CD4-positive, alpha-beta T cell treated with Interleukin-10 for 1 hour (primary cell): ENCODE measurements at places on chromosomes 11 and 22.
A peak's percentile ranks its signal among the peaks of the same experiment; 100 is the strongest.

DNA sequence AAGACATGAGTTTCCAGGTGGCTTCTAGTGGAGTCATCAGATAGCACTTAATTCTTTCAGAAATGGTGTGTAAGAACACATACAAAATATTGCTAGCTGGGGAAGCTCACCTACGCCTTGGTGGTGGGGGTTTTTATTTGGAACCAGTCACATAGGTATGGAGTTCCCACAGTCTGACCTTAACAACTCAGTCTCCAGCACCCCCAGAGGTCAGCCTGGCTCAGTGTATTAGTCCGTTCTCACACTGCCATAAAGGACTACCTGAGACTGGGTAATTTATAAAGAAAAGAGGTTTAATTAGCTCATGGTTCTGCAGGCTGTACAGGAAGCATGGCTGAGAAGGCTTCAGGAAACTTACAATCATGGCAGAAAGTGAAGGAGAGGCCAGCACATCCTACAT lies 317.5 kb upstream of the ZC3H12C start:
- DNase-seq, result no peak

- DNase-seq, result no peak
These were observed 23.2 kb downstream of the NF2 start for GRCh38 chr22:29626497-29627195.

DNA sequence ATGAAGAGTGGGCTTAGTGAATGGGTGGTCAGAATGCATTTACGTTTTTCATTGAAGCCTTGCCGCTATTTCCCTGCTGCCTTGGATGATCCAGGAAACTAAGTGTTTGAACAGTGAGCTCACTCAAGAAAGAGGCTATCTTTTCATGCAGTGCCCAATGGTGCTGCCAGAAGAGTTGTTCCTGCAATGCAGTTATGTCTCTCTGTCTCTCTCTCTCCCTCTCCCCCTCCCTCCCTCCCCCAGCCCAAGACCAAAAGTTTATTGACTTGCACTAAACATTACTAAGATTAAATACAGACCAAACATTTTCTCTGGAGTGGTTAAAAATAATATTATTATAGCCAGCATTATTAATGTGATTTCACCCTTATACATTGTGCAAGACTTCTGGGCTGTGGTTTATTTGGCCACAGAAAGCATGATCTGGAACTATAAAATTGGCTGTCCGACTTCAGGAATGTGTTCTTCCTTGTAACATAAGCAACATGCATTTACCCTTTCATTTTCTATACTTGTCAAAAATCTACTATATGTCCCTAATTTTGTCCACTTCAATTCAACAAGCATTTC lies 6.6 kb upstream of the FUT4 start:
- DNase-seq, result no peak

DNA sequence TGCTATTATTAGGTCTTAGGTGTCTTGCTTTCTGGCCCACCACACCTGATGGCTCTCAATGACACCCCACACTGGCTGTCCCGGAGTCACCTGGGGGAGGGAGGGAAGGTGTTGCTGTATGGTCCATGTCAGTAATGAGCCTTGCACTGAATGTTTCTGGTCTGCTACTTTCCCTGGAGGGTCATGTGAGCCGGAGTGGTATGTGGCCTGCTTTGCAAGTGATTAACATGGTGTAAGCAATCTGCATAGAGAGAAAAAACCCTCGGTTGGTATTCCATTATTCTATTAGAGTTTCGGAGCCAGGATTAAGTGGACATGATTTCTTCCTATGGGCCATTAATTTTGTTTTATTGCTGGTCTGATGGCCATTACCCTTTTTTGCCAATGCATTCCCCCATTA lies 63.9 kb downstream of the PKNOX2 start:
- DNase-seq, result no peak

- peak; percentile 84 for DNase-seq
These were observed at the start of gene RNF214 for GRCh38 chr11:117232092-117232878. TSS of gene RNF214 (plus strand) at chr11:117232671. CDS start at chr11:117234273, 1,602 bp downstream.

GRCh38 chr11:47586098-47586855 lies at the start of gene FAM180B:
TSS of gene FAM180B (plus strand) at chr11:47586678. CDS start at chr11:47586769, 91 bp downstream.
- DNase-seq, result no peak

- no peak for DNase-seq
These were observed 305.0 kb downstream of the INSC start for GRCh38 chr11:15419696-15420095.

DNA sequence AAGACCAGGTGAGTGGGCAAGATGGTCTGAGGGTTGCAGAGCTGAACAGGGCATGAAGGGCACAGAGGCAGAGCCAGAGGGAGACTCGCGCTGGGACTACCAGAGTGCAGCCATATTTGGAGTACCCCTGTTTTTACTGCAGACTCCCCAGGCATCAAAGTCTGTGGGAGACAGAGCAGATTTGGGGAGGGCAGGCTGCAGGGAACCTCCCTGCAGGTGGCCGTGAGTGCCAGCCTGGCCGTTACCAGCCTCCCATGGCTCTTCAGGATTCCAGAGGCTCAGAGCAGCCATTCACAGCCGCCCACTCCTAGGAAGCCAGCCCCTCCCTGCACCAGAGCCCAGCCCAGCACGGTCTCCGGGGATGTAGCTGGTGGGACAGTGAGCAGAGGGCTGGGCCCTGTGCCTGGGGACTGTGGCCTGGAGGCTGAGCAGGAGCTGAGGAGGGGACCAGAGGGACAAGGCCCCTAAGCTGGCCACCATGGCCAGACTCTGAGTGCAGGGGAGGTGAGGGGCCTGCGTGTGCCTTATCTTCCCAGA lies at the start of gene SEPTIN3:
Gene SEPTIN3, plus strand, starts transcription at position 334 of the 537 bp plus-strand sequence. CDS start 2,050 bp downstream, outside the sequence.
- DNase-seq, result no peak

DNA sequence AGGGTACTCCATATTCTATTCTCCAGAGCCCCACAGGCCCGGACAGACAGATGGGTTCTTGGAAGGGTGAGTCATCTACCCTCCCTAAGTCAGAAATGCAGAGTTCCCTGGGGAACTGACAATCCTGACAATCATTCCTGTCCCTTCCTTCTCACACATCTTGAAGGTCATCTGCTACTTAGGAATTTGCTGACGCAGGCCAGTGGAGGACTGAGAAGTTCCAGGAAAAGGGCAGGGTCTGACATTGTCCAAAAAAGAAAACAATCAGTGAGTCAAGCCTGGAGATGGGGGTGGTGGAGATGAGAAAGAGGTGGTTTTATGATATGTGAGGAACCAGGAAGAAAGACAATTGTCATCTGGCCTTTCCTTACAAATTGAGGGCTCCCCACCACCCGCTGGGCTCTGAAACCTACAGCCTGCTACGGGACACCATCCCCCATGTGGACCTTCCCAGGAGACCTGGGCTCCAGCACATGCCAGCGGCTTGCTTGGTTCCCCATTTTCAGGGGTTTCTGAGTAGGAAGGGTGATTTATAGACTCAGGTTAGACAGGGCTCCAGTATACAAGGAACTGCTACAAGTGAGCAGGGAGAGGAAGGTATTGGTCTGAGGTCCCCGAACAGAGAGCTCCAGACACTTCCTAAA lies 12.9 kb downstream of the CD59 start:
- DNase-seq, result no peak

DNA sequence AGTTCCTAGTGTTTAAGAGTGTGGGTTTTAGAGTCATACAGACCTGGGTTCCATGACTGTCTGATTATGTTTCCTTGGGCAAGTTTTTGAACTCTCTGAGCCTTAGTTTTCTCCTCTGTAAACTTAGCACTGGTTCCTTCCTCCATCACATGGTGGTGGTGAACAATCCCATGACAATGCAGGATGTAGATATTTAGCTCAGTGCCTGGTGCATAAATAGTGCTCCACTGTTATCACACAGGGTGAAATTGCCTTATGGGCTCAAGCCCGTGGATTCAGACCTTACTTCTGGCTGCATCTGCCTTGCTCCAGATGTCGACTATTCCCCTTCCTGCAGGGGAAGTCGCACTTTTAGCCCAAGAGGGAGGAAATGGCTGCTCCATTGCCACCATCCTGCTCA lies 62.7 kb downstream of the LDLRAD3 start:
- DNase-seq, result no peak

DNA sequence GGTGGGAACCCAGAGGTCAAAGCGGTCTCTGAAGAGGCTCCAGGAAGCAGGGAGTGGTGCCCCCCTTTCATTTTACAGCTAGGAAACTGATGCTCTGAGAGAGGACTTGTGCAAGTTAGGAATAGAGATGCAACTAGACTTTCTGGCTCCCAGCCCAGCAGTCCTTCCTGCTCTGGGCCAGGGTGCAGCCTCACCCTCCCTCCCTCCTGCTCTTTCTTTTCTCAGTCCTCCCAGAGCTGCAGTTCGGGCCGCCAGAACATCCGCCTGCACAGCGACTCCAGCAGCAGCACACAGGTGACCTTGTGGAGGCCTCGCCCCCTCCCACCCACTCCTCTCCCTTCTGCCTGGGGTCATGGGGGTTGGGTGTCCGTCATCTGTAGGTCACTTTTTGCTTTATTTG lies 51.5 kb downstream of the LHFPL7 start:
- DNase-seq, result no peak

DNA sequence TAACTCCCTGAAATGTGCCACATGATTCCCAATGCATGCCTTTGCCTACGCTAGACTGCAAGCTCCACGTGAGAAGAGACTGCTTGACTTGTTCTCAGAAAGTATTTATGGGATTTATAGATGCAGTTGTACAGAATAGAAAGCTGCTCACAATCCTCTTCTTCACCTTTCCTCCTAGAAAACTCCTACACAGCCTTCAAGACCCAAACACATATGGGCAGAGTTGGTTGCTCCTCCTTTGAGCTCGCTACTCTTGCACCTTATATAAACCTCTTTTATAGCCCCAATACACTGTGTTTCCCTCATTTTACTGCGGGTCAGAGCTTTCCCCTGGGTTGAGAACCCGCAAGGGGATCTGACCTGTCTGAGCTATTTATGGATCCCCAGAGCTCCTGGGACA lies 16.4 kb downstream of the C1QTNF6 start:
- DNase-seq, result no peak

- no peak for DNase-seq
These were observed 26.2 kb downstream of the MPPED1 start for GRCh38 chr22:43437871-43438475.

- DNase-seq, result no peak
These were observed 57.6 kb upstream of the NECTIN1 start for GRCh38 chr11:119786431-119787073.

- DNase-seq, result peak; percentile 39
These were observed 420 bp upstream of the TRIM44 start for GRCh38 chr11:35662061-35662648.

- DNase-seq, result no peak
These were observed 99.0 kb upstream of the HSD17B12 start for GRCh38 chr11:43581370-43582023.

DNA sequence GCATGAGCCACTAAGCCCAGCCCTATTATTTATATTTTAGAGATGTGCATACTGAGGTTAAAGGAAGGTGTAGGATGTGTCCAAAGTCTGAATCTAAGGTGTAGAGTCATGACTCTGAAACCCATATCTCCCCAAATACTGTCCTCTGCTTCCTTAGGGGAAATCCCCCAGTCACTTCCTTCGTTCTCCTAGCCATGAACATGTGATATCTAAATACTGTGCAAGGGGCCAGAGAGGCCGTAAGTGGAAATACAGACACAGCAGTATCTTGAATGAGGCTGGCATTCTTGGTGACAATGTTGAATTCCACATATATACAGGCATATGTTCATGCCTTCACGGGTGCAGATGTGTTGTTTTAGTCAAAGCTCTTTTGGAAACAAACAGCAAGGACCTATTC lies 21.3 kb upstream of the PATZ1 start:
- no peak for DNase-seq

GRCh38 chr11:76803023-76803422 lies 19.9 kb downstream of the TSKU start:
- DNase-seq, result no peak

GRCh38 chr11:112223754-112224532 lies 2.3 kb upstream of the PTS start:
- no peak for DNase-seq

DNA sequence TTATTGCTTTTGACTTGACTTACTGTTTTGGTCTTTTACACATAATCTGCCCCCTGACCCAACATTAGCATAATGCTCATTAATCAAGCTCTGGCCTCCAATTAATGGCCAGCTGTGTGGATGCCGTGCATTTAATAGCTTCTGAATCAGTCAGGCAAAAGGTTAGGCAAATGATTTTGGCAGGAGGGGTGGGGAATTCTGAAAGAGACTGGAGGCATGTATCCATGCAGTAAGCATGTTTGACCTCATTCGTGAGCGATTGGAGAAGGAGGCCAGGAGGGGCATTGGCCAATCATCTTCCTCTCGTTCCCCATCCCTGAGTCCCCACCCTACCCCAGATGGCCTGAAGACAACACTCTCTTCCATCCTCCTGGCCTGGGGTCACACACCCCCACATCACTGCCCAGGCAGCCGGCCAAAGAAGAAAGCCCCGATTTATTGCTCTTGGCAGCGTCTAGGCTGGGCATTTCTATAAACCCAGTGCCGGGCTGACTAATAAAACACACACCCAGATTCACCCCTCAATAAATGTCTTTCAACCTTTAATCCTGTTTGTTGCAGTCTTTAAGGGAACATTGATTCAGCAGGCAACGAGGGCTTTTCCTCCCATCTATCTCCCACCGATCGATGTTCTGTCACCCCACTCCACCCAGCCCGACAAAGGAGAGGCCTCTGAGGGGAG lies 150.0 kb downstream of the OPCML start:
- no peak for DNase-seq

- no peak for DNase-seq
These were observed 1780.5 kb downstream of the LRRC4C start for GRCh38 chr11:39678996-39679395.

- DNase-seq, result no peak
These were observed 4.6 kb downstream of the ASCC2 start for GRCh38 chr22:29833392-29833965.

DNA sequence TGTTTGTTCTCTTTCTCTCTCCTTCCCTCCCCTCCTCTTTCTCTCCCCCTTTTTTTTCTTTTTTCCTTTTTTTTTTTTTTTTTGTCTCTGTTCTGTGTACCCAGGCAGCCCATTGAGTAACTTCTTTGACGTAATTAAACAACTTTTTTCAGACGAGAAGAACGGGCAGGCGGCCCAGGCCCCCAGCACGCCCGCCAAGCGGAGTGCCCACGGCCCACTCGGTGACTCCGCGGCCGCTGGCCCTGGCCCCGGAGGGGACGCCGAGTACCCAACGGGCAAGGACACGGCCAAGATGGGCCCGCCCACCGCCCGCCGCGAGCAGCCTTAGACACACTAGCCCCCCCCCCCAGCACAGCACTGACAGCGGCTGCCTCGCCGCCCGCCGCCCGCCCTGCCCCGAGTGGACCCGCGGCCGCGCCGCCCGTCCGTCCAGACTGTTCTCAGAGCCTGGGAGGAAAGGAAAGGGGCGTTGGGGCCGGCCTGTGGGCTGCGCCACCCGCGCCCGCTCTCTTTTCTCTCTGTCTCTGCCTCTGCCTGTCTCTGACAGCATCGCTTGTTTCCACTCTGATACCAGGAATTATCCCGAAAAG lies 26.1 kb downstream of the MOB2 start:
- DNase-seq, result no peak
